ENCODE measurements at places on chromosomes 5 and 9. TPM values are rescaled to one million over a fixed set of nuclear protein-coding genes. Genes with fewer than 3 reads are reported as not detected.
A peak's percentile ranks its signal among the peaks of the same experiment; 100 is the strongest.

DNA sequence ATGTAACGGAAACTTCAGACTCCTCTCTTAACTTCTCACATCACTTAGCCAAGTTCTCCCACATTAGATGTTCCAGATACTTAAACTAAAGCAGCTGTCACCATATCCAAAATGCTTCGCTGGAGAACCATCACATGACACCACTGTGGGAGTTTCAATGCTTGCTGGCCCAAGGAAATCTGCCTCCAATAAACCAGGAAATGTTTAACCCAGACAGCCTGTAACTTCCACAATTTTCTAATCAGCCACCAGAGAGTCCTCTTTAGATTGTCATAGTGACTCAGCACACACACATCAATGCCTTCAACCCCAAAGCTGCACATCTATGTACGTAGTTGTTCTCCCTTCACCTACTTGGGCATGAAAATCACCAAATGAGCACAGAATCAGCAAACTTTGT is 118.7 kb downstream of the LPAR1 start:
- no peaks in the 10 kb centered on the region for H3K36me3 ChIP-seq
- H3K4me3 ChIP-seq = no peak overlapping the region
- H3K27ac ChIP-seq = no peak overlapping the region
- H3K4me1 ChIP-seq = no peaks in the 10 kb centered on the region
- DNase-seq = peak; percentile 31
- H3K27me3 ChIP-seq = no peaks in the 10 kb centered on the region

- no peaks in the 10 kb centered on the region for H3K4me1 ChIP-seq
- H3K27ac ChIP-seq = no peak overlapping the region
- H3K4me3 ChIP-seq = no peak overlapping the region
- H3K27me3 ChIP-seq = no peaks in the 10 kb centered on the region
- H3K36me3 ChIP-seq = no peaks in the 10 kb centered on the region
- DNase-seq = no peak
These were observed 720.6 kb downstream of the SEMA5A start for GRCh38 chr5:8825139-8825757.

- peak; percentile 69 for DNase-seq
- peaks cover 34% of the 10 kb centered on the region for H3K36me3 ChIP-seq
- peak overlapping the region; percentile 97 for H3K27ac ChIP-seq
- peak overlapping the region; percentile 84 for H3K4me3 ChIP-seq
These were observed 596 bp downstream of the IRF1 start for GRCh38 chr5:132489871-132490483.

GRCh38 chr9:81557452-81558090 is 131.8 kb downstream of the TLE1 start:
- no peak for DNase-seq
- H3K27ac ChIP-seq = no peak overlapping the region
- peaks cover 33% of the 10 kb centered on the region for H3K4me1 ChIP-seq
- no peaks in the 10 kb centered on the region for H3K27me3 ChIP-seq

DNA sequence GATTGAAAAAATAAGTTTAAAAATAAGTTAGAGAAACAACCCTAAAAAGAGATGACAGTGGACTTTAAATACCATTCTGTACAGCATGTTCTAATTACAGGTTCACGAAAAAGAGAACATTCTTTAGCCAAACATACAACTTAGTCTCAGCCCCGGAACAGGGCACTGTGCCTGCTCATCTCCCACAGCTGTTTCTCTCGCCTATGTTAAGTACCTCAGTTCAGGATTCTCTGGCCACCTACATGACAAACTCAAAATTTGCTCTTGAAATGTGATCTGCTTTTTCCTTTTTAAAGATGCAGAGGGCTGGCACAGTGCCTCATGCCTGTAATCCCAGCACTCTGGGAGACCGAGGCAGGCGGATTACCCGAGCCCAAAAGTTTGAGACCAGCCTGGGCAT is 52.3 kb downstream of the MYO10 start:
- no peak for DNase-seq
- H3K36me3 ChIP-seq = no peaks in the 10 kb centered on the region
- H3K27me3 ChIP-seq = no peaks in the 10 kb centered on the region

GRCh38 chr5:91651704-91652103 is 268.6 kb upstream of the ARRDC3 start:
- no peak for DNase-seq
- no peak overlapping the region for H3K27ac ChIP-seq
- H3K4me3 ChIP-seq = no peak overlapping the region
- H3K27me3 ChIP-seq = no peaks in the 10 kb centered on the region

ACOT12 gene
- not detected for total RNA-seq

DNA sequence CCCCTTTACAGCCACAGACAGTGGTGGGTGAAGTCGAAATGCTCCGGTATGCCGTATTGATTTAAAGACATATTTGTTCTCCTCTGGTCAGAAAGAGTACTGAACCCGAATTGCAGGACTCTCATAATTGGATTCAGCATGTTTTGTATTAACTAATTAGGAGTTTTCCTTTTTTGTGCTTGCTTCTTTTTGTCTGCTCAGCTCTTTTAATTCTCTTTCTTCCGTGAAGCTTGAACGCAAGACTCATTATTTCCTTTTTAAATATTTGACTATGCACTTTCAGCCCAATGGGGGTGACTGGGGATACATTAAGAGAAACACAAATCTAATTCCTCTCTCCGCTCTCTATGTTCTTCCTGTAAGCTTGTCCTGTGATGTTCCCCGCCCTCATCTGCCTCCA is 246.6 kb upstream of the IRX2 start:
- no peaks in the 10 kb centered on the region for H3K27me3 ChIP-seq
- no peak overlapping the region for H3K4me3 ChIP-seq
- no peak overlapping the region for H3K27ac ChIP-seq
- H3K36me3 ChIP-seq = no peaks in the 10 kb centered on the region
- H3K4me1 ChIP-seq = no peaks in the 10 kb centered on the region
- no peak for DNase-seq

DNA sequence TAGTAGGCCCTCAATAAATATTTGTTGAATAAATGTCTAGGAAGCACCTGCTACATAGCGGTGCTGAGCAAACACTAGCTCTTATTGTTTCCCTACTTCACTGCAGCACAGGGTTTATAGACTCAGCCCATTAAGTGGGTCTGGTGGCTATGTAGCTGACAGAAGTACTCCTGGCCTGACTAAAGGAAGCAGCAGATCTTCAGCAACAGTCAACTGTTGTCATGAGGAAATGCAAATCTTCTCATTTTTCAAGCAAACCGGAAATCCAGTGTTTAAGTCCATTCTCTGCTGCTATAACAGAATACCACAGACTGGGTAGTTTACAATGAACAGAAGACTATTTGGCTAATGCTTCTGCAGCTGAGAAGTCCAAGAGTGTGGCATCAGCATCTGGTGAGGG is 2.8 kb upstream of the TEX10 start:
- peaks cover 14% of the 10 kb centered on the region for H3K4me1 ChIP-seq
- no peak overlapping the region for H3K4me3 ChIP-seq
- H3K27ac ChIP-seq = no peak overlapping the region
- no peaks in the 10 kb centered on the region for H3K27me3 ChIP-seq
- DNase-seq = no peak

- H3K4me3 ChIP-seq = no peak overlapping the region
- H3K27me3 ChIP-seq = no peaks in the 10 kb centered on the region
- no peaks in the 10 kb centered on the region for H3K4me1 ChIP-seq
- no peak overlapping the region for H3K27ac ChIP-seq
These were observed 63.7 kb upstream of the RUFY1 start for GRCh38 chr5:179486596-179487051.

- DNase-seq = no peak
- no peaks in the 10 kb centered on the region for H3K4me1 ChIP-seq
- H3K27ac ChIP-seq = no peak overlapping the region
- no peaks in the 10 kb centered on the region for H3K36me3 ChIP-seq
- H3K4me3 ChIP-seq = no peak overlapping the region
- no peaks in the 10 kb centered on the region for H3K27me3 ChIP-seq
These were observed 131.4 kb downstream of the FGF10 start for GRCh38 chr5:44257653-44258365.

CARD9 gene
- 8.2 TPM for total RNA-seq

DNA sequence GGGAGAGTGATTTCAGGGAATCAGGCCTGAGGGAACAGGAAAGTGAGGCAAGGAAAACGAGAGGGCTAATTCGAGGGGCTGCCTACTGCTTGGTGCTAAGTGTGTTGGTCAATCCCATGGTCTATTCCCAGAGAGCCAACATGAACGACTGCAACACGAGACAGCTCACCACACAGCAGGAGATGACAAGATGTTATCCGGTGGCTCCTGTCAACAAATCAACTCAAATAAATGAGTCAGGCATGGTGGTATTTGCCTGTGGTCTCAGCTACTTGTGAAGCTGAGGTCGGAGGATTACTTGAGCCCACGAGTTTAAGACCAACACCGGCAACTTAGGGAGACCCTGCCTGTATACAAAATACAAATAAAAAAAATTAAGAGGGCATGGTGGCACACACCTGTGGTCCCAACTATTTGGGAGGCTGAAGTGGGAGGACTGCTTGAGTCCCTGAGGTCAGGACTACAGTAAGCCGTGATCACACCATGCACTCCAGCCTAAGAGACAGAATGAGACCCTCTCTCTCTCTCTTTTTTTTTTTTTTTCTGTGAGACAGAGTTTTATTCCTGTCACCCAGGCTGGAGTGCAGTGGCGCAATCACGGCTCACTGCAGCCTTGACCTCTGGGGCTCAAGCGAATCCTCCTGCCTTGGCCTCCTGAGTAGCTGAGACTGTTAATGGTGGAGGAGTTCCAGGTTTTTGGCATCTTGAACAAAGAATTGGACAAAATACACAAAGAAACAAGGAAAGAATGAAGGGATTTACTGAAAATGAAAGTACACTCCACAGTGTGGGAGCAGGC is 9.0 kb upstream of the FAF2 start:
- H3K27ac ChIP-seq = no peak overlapping the region
- DNase-seq = no peak
- no peak overlapping the region for H3K4me3 ChIP-seq

GRCh38 chr5:6525422-6525821 is 76.8 kb downstream of the UBE2QL1 start:
- H3K27ac ChIP-seq = no peak overlapping the region
- no peaks in the 10 kb centered on the region for H3K4me1 ChIP-seq
- no peaks in the 10 kb centered on the region for H3K36me3 ChIP-seq
- no peak overlapping the region for H3K4me3 ChIP-seq
- peaks cover 22% of the 10 kb centered on the region for H3K27me3 ChIP-seq
- no peak for DNase-seq

DNA sequence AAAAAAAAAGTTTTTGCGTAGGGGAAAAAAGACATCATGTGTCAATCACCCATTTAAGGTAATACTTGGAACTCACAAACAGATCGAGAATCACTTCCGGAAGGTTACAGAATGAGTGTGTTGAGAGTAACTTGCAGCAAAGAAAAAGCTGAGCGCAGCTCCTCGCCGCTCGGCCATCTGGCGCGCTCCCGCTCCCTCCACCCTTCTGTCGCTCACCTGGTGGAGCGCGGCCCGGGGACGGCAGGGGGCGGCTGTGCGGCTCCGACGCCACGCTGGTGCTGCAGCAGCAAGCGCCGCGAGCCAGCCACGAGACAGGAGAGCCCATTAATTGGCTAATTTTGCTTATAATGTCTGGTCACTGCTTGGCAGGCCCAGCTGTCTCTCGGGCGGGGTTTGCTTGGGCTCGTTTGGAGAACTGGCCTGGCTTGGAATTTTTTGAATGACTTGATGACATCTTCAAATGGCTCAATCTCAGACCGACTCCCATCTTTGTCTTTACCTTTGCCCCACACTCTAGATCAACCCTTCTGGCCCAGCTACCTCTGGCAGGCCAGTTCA is 601.8 kb downstream of the CCDC171 start:
- H3K36me3 ChIP-seq = no peaks in the 10 kb centered on the region
- no peak overlapping the region for H3K4me3 ChIP-seq
- H3K27me3 ChIP-seq = no peaks in the 10 kb centered on the region
- no peak overlapping the region for H3K27ac ChIP-seq
- peaks cover 41% of the 10 kb centered on the region for H3K4me1 ChIP-seq
- peak; percentile 32 for DNase-seq

DNA sequence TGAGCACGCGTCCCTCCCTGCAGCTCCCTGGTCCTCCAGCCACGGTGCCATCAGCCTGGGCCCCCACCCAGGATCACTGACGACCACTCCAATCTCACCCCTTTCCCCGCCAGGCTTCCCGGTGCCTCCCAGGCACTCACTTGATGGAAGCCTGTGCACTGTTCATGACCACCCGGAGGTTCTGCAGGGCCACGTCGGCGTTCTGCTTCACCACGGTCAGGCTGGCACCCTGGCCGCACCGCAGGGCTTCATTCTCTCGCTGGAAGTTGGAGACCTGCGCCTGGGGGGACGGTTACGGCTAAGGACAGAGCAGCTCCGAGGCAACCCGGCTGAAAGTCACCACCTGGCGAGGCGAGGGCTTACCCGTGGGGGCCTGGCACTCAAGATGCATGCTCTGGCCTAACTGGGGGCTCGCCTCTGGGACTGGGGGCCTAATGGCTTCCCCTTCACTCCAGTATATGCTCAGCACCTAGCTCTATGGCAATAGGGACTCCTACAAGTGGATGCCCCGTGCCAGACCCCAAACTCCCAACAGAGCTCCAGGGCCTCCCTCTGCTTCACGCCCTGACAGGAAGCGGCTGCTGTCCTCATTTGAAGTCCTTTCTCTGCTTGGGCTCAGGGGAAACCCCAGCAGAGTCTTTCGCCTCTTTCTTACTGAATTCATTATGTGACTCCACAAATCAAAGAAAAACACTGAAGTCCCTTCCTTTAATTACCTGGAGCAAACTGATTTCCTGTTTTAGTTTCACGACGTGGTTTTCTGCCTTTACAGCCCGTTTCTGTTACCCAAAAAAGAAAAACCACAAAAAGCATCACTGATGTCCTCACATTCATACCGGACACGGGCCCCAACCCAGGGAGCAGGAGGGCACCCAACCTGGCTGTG is 4.2 kb upstream of the SNAPC4 start:
- H3K4me1 ChIP-seq = peaks cover 17% of the 10 kb centered on the region
- no peak for DNase-seq
- peaks cover 32% of the 10 kb centered on the region for H3K36me3 ChIP-seq
- no peak overlapping the region for H3K4me3 ChIP-seq
- H3K27me3 ChIP-seq = no peaks in the 10 kb centered on the region

- no peak for DNase-seq
- no peak overlapping the region for H3K4me3 ChIP-seq
- H3K4me1 ChIP-seq = no peaks in the 10 kb centered on the region
- H3K27ac ChIP-seq = no peak overlapping the region
- H3K36me3 ChIP-seq = no peaks in the 10 kb centered on the region
- no peaks in the 10 kb centered on the region for H3K27me3 ChIP-seq
These were observed 564.7 kb downstream of the CDH10 start for GRCh38 chr5:24080046-24080445.

- H3K27ac ChIP-seq = no peak overlapping the region
- no peak for DNase-seq
- no peaks in the 10 kb centered on the region for H3K36me3 ChIP-seq
- no peak overlapping the region for H3K4me3 ChIP-seq
These were observed 30.2 kb downstream of the AFAP1L1 start for GRCh38 chr5:149301744-149302380.

- peaks cover 34% of the 10 kb centered on the region for H3K36me3 ChIP-seq
- H3K27ac ChIP-seq = peak overlapping the region; percentile 66
- no peaks in the 10 kb centered on the region for H3K27me3 ChIP-seq
- H3K4me3 ChIP-seq = no peak overlapping the region
These were observed 23.0 kb downstream of the SPARC start for GRCh38 chr5:151663617-151664293.

- H3K4me3 ChIP-seq = no peak overlapping the region
- H3K4me1 ChIP-seq = no peaks in the 10 kb centered on the region
- no peaks in the 10 kb centered on the region for H3K36me3 ChIP-seq
- peak; percentile 52 for DNase-seq
- H3K27me3 ChIP-seq = no peaks in the 10 kb centered on the region
- no peak overlapping the region for H3K27ac ChIP-seq
These were observed 15.9 kb upstream of the ABLIM3 start for GRCh38 chr5:149125386-149125891.

- no peak for DNase-seq
- H3K36me3 ChIP-seq = no peaks in the 10 kb centered on the region
- no peaks in the 10 kb centered on the region for H3K27me3 ChIP-seq
- H3K4me1 ChIP-seq = no peaks in the 10 kb centered on the region
- H3K27ac ChIP-seq = no peak overlapping the region
These were observed 45.2 kb upstream of the ALDH1B1 start for GRCh38 chr9:38347271-38347671.

Data from stomach (tissue), 19 donors.